Hematopoietic multipotent progenitor cell treated with erythropoietin and hydrocortisone succinate and interleukin-3 and kit ligand, for 17 days (in vitro differentiated cells): ENCODE measurements at places on chromosomes 1 and 21.

DNA sequence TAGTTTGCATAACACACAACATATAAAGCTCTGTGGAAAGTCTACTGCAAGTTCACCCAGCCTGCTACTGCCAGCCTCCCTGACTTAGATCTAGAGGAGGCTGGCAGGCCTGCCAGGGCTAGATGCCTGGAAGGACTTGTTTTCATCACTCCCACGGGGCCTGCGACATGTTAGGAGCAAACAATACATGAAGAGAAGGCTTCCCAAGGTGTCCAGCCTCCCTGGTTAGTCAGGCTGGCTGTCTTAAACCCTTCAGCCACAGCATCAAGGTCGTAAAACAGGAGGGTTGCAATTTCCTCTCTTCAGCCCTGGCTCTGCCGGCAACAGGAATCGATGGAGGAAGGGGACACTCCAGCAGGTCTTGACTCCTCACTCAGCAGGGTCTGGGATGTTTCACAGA lies 104.5 kb downstream of the NGF start:
- DNase-seq = no peak

- no peak for DNase-seq
Observed at GRCh38 chr1:11752359-11753088, 9.5 kb upstream of the C1orf167 start.

- DNase-seq = no peak
Observed at GRCh38 chr1:163320891-163321290, 863 bp upstream of the NUF2 start.

- DNase-seq = peak; percentile 62
Observed at GRCh38 chr1:236795757-236796667, 920 bp downstream of the MTR start.

DNA sequence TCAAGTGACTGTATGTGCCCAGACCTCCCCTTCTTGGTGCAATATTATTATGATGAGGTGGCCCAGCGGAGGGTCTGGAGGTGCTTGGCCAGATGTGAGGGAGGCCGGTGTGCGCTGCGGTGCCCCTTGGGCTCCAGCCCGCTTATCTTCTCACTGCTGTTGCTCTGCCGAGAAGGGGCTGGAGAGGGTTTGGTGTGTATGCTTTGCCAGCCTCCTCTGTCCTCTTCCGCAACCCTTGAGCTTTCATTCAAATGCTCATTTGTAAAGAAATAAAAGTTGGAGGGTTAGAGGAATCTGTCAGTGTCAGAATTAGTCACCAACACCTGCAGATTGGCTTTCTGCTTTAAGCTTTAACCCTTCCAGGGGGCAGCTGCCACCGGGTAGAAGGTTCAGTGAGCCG lies 19.7 kb downstream of the RNF220 start:
- DNase-seq = no peak

DNA sequence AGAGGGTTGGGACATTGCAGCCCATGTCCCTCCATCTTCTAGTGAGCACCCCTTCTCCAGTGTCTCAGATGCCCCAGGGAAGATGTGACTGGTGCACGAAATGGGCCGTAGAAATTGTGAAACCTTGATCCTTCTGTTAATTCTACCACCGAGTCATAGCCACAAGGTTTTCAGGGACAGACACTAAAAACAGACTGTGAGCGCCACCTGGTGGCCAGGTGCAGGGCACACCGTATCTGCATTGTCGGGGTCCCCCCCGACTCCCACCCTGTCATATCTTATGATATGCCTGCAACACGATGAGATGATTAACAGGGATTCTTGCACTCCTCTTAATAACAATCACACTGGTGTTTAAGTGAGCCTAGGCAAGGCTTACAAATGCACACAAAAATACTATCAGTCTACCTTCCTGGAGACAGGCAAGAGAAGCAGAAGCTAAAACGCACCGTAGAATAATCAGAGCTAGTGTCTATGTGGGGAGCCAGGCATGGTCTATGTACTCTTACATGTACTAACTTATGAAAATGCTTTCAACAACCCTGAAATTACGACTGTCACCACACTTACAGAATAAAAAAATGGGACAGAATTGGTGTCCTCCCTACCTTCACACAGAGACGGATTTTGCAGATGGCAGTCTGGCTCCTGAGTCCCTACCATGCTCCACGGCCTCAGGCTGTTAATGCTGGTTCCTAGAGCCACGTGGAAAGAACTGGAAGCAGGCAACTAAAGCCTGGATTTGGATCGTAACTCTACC lies 57.9 kb downstream of the FHAD1 start:
- peak; percentile 44 for DNase-seq

DNA sequence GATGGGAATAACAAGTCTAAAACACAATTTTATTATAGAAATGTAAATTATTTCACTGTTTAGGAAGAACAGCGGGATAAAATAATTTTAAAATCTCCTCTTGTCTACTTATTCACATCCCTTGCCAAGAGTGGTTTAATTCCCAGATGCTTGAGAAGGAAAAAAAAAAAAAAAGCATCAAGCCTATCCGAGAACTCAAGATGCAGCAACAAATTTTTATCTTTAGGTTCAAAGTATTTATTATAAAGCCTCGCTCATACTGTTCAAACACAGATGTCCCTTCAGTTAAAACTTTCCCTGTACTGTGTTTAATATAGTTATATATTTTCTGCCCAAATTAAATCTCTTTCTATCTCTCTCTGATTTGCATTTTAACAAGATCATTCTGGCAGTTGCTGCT lies 1615.8 kb downstream of the PLA2G4A start:
- no peak for DNase-seq

GRCh38 chr1:180482425-180483275 lies 19.7 kb downstream of the ACBD6 start:
- peak; percentile 63 for DNase-seq

GRCh38 chr1:33036051-33036525 lies 595 bp downstream of the AK2 start:
- DNase-seq = no peak

DNA sequence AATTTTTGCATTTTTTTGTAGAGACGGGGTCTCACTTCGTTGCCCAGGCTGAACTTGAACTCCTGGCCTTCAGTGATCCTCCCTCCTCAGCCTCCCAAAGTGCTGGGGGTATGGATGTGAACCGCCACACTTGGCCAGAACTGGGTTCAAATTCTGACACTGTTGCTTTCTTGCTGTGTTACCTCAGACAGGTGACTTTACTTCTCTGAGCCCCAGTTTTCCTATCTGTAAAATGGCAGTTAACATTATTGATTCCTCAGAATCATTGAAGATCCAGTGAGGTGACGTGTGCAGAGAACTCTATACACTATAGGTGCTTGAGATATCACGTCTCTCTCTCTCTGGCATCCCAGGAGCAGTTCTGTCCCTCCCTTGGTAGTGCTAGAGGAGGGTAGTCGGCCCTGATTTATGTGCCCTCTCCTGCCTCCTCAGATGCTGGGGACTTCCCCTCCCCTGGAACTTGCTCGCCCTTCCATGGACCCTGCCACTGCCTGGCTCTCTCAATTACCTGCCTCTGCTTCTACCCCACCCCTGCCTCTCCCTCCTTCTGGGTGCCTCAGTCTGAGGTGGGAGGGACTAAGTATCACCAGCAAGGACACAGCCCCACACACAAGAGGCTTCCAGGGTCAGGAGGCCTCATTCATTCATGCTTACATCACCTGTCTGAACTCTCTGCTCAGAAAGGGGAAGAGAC lies 2.8 kb upstream of the HPCA start:
- no peak for DNase-seq

- DNase-seq = no peak
Observed at GRCh38 chr1:94121411-94121821, 468 bp upstream of the ABCA4 start.

GRCh38 chr1:234676103-234676594 lies 66.2 kb upstream of the IRF2BP2 start:
- DNase-seq = peak; percentile 86

DNA sequence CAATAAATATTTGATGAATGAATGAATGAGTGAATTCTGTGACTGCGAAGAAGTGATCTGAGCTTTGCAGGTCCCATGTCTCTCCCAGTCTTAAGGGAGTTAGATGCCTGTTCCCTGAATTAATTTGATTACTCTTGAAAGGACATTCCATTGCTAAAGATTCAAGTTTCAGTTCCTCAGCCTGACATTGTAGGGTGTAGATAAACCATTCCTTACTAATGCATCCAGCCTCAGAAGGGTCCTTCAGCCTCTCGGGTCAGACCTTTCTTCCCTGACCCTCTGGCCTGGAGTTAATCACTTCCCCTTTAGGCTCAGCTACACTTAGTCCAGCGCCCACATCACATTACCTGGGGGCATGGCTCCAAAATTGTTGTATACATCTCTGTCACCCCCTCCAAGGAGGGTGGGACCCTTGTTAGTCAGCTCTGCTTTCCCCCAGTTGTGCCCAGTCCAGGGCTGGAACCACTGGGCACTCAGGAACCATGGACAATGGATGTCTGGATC lies 2.6 kb downstream of the INSRR start:
- DNase-seq = no peak
